ENCODE measurements at places on chromosomes 1 and 21. TPM values are rescaled to one million over a fixed set of nuclear protein-coding genes. Genes with fewer than 3 reads are reported as not detected.

GPR161 gene
- total RNA-seq, result 1.1 TPM

PRRX1 gene
- total RNA-seq, result not detected

TMEM269 gene
- 0.15 TPM for total RNA-seq

LDLRAD2 gene
- total RNA-seq, result not detected

KCNN3 gene
- total RNA-seq, result 0.37 TPM

TDRD5 gene
- total RNA-seq, result not detected

VASH2 gene
- total RNA-seq, result 0.52 TPM

TRABD2B gene
- total RNA-seq, result not detected

YTHDF2 gene
- 60.1 TPM for total RNA-seq

TTC24 gene
- not detected for total RNA-seq

- no peak overlapping the region for H3K27ac ChIP-seq
- no peak for ATAC-seq
- H3K36me3 ChIP-seq, result no peaks in the 10 kb centered on the region
- H3K27me3 ChIP-seq, result peaks cover 5% of the 10 kb centered on the region
- H3K4me1 ChIP-seq, result no peaks in the 10 kb centered on the region
These were observed 4.1 kb downstream of the KRTAP15-1 start for GRCh38 chr21:30444204-30444603.

- no peak overlapping the region for H3K27ac ChIP-seq
- H3K4me3 ChIP-seq, result no peak overlapping the region
- H3K4me1 ChIP-seq, result no peaks in the 10 kb centered on the region
- no peak for ATAC-seq
These were observed 237.1 kb downstream of the TM2D1 start for GRCh38 chr1:61487801-61488200.

- no peaks in the 10 kb centered on the region for H3K36me3 ChIP-seq
- no peak overlapping the region for H3K27ac ChIP-seq
- peaks cover 25% of the 10 kb centered on the region for H3K27me3 ChIP-seq
- no peak overlapping the region for H3K4me3 ChIP-seq
- ATAC-seq, result no peak
These were observed 1.3 kb downstream of the FYB2 start for GRCh38 chr1:56817716-56818463.

- peaks cover 6% of the 10 kb centered on the region for H3K4me1 ChIP-seq
- peaks cover 86% of the 10 kb centered on the region for H3K36me3 ChIP-seq
- H3K4me3 ChIP-seq, result no peak overlapping the region
- H3K27ac ChIP-seq, result no peak overlapping the region
- no peaks in the 10 kb centered on the region for H3K27me3 ChIP-seq
- ATAC-seq, result peak; percentile 71
These were observed 16.5 kb downstream of the MIA3 start for GRCh38 chr1:222634180-222635013.

DNA sequence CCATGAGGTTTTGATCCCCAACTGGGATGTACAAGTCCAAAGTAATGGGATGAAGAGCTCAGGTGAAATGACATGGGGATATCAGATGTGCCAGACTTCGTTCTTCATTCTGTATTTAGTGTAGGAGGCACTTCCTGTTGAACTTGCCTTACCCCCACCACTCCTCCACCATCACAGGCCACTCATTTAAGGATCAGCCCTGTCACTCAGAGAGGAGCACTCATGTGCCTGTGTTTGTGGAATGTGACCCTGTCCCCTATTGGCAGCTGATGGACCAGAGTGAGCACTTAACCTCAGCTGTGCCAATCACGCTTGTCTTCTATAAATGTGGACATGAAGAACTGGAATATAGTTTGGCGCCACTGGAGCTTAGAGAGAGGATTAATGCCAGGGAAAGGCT, 91.4 kb upstream of the CTTNBP2NL start:
- ATAC-seq, result no peak
- H3K27ac ChIP-seq, result no peak overlapping the region
- no peaks in the 10 kb centered on the region for H3K4me1 ChIP-seq
- peaks cover 30% of the 10 kb centered on the region for H3K27me3 ChIP-seq
- H3K36me3 ChIP-seq, result no peaks in the 10 kb centered on the region

- no peak overlapping the region for H3K27ac ChIP-seq
- ATAC-seq, result no peak
- H3K36me3 ChIP-seq, result no peaks in the 10 kb centered on the region
- no peaks in the 10 kb centered on the region for H3K27me3 ChIP-seq
- peak overlapping the region; percentile 90 for H3K4me3 ChIP-seq
These were observed 2.2 kb downstream of the SPATA6 start for GRCh38 chr1:48469616-48470480.

- ATAC-seq, result peak; percentile 81
- peak within 1 kb of the TSS; percentile 72 for H3K4me3 ChIP-seq
- H3K27ac ChIP-seq, result peak within 1 kb of the TSS; percentile 63
- H3K4me1 ChIP-seq, result peaks cover 16% of the 10 kb centered on the region
- no peaks in the 10 kb centered on the region for H3K27me3 ChIP-seq
These were observed at the start of gene FAM89A for GRCh38 chr1:231040019-231040799. Gene FAM89A, minus strand, starts transcription at chr1:231040254. Its CDS starts 43 bp downstream, at chr1:231040211.

DNA sequence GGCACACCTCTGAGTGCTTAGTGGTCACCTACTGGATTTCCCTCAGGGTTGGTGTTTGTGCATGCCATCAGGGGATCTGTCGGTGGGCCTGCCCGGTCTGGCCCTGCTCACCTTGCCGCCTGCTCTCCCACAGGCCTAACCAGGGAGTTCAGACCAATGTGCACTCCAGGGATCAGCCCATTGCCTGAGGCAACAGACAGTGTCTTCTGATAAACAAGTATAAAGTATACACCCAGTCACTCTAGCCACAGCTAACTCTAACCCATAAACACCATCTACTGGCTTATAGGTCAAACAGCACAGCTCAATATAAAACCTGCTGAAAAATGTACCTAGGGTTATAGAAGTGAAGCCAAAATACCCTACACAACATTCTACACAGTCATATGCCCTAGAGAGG, 1300.0 kb downstream of the PLA2G4A start:
- no peaks in the 10 kb centered on the region for H3K27me3 ChIP-seq
- no peak overlapping the region for H3K27ac ChIP-seq
- ATAC-seq, result no peak
- H3K4me1 ChIP-seq, result no peaks in the 10 kb centered on the region

DNA sequence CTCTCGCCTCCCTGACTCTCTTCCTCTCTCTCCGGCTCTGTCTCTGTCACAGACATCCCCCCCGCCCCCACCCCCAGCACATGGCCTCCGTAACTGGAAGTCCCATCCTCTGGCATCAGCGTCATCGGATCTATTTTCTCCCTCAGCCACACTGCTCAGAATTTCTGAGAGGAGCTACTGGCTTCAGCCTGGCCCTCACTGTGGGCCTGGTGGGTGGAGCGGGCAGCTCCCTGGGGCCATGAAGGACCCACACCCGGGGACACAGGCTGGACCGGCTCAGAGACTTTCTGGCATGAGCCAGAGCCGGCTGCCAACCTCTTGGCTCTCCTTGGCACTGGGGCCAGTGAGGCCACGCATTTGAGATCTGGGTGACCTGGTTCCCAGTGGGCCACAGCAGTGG, 61.2 kb upstream of the CASZ1 start:
- no peak overlapping the region for H3K27ac ChIP-seq
- H3K4me1 ChIP-seq, result no peaks in the 10 kb centered on the region
- ATAC-seq, result no peak
- no peaks in the 10 kb centered on the region for H3K36me3 ChIP-seq
- no peak overlapping the region for H3K4me3 ChIP-seq

DNA sequence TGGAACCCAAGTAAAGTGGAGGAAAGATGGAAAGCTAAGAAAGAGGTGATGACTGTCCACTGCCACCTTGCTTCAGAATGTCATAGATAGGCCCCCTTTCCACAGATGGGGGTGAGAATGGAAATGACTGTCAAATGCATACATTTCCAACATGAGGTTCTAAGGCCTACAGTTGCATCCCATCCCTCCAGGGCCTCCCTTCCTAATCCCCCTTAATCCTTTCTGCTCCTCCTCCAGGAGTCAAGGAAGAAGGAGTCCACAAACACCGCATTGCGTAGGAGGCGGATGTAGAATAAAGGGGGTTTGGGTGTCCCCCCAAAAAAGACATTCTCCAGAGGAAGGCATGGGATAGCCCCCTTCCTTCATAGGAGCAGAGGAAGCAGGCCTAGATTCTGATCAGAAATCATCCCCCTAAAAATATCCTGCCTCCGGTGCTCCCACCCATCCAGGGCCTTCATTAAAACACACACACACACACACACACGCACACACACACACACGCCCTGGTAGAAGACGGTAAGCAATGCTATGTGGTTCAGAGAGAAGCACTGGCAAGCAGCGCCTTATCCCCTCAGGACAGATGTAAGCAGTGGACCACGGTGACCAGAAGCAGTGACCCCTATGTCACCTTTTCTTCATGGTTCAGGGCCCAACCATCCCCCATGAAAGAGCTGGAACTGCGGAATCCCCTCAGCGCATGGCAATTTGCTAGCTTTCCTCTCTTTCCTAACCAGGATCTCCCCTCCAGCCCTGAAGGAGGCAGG, 2.0 kb downstream of the SV2A start:
- no peaks in the 10 kb centered on the region for H3K36me3 ChIP-seq
- no peak for ATAC-seq
- H3K27ac ChIP-seq, result peak overlapping the region; percentile 78
- H3K4me3 ChIP-seq, result peak overlapping the region; percentile 85

GRCh38 chr1:170010443-170010842, 64.1 kb downstream of the KIFAP3 start:
- no peak overlapping the region for H3K4me3 ChIP-seq
- H3K4me1 ChIP-seq, result no peaks in the 10 kb centered on the region
- H3K36me3 ChIP-seq, result peaks cover 39% of the 10 kb centered on the region
- H3K27ac ChIP-seq, result no peak overlapping the region

- ATAC-seq, result no peak
- peaks cover 4% of the 10 kb centered on the region for H3K27me3 ChIP-seq
- H3K36me3 ChIP-seq, result no peaks in the 10 kb centered on the region
- peak overlapping the region; percentile 44 for H3K4me3 ChIP-seq
- H3K27ac ChIP-seq, result no peak overlapping the region
These were observed 1.3 kb downstream of the CELSR2 start for GRCh38 chr1:109250454-109251276.
